ENCODE measurements at places on chromosomes 11 and 22.

- no peak for DNase-seq
Observed at GRCh38 chr11:36684840-36685801, 87.1 kb upstream of the RAG2 start.

GRCh38 chr11:79971255-79971654, 530.4 kb upstream of the TENM4 start:
- no peak for DNase-seq

- no peak for DNase-seq
Observed at GRCh38 chr11:102457865-102458264, 5.3 kb upstream of the TMEM123 start.

DNA sequence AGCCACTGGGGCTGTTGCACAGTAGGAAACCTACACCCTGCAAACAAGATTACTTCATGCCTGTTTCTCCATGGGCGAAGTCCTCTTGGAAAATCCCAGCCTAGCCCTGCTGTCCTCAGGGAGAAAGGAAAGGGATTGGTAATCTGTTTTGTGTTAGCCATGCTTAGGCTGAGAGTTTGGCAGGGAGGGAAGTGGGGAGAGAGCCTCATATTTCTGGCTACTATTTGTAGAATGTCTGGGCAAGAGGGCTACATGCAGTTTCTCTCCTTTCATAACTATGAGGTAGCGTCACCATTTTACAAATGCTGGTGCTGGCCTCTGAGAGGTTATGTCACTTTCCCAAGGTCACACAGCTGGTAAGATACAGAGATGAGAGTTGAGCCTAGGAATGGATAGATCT, 737 bp upstream of the MFRP start:
- no peak for DNase-seq

DNA sequence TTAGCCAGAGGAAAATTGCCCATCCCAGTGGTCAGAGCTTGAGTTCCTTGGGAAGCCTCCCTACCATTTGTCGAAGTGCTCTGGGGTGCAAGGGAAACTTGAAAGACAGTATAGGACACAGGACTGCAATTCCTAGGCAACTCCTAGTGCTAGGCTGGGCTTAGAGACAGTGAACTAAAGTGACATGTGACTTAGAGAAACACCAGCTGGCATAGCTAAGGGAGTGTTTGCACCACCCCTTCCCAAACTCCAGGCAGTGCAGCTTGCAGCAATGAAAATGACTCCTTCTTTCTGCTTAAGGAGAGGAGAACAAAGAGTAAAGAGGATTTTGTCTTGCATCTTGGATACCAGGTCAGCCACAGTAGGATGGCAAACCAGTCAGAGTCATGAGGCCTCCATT, 388.0 kb downstream of the DYNC2H1 start:
- no peak for DNase-seq

DNA sequence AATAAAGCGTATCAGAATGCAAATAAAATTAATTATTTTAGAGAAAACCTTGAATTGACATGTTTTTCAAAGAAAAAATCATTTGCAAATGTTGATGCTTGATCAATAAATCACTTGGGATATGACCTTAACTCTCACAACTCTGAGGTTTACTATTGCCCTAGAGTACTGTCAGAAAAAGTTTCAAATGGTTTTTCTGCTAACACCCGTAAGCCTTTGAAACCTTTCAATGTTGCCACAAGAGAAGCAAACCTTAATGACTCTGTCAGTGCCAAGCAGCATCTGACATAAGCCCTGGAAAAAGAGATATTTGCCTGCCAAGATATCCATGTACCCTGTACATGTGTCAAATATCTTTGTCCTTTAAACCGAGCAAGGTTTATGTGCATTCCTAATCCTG, 384.3 kb upstream of the ARHGAP42 start:
- no peak for DNase-seq

DNA sequence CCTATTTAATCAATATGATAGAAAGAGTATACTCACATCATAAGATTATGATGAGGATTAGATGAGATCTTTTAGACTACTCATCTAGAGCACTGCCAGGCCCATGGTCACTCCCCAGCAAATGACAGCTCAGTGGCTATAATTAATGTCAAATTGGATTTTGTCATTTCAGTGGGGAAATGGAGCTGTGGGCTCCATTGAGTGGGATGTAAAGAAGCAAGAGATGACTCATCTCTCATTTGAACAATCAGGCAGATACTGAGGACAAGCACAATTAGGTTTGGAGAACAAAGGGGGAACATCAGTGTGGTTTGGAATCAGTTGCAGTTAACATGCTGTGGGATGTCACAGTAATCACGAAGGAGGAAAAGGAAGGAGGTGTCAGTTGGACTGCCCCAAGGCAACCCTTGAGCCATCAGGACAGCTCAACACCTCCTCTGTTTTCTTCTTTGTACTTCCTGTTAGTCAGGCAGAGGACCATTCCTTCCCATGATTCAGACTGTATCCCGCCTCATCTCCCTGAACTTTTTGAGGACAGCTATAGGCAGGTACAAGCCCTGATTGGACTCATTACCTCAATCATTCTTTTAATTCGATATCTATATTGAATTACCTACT, 473.7 kb upstream of the ISX start:
- no peak for DNase-seq

- DNase-seq = no peak
Observed at GRCh38 chr22:40826984-40827741, 8.0 kb upstream of the SLC25A17 start.
